Stimulated activated effector memory CD8-positive, alpha-beta T cell treated with anti-CD3 and anti-CD28 coated beads, Interleukin-12 subunit alpha, Interleukin-12 subunit beta, amount 100 ng/mL, for 72 hours (primary cell): ENCODE measurements at places on chromosomes 2 and 18.

DNA sequence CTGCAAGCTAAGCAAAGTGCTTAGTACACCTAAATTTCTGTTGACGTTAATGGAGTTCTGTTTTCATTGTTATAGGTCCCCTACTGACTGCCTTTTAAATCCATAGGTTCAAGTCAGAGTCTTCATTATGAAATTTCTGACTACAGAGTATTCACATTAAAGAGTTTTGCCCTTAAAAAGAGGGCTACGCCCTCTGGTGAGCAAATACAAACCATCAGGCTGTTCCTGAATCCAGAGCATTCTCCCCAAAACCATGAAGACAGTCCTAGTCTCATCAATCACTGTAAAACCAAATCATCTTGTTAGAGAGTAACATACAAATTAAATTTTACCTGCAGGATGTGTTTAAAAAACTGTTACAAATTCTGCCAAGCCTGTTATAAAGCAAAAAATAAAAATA, 1091.7 kb downstream of the TDRD15 start:
- no peak for DNase-seq

DNA sequence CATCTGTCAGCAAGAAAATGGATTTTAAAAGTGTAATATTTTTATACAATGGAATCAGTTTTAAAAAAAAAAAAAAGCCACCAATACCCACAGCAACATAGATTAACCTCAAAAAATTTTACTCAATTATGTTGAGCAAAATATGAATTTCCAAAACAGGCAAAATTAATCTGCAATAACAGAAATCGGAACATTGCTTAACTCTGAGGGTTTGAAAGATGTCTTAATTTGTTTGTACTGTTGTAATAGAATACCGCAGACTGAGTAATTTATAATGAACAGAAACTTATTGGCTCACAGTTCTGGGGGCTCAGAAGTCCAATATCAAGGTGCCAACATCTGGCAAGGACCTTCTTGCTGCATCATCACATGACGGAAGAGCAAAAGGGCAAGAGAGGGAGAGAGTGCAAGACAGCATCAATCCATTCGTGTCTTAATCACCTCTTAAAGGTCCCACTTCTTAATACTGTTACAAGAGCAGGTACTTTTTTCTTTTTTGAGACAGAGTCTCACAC, 31.8 kb upstream of the TNFAIP6 start:
- DNase-seq = no peak

DNA sequence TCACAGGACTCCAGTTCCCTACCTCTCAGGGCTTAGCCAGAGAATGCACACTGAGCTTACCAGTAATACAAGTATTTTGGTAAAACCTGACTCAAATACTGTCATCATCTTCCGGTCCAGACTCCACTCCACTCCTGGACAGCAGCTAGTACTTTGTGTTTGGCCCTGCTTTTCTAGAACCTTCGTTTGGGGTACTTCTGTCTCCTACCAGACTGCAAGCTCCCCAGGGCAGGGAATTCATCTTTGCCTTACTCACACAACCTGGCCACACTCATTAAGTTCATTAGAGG, 108.9 kb upstream of the CDC42EP3 start:
- DNase-seq = no peak

- DNase-seq = no peak
These were observed 129.5 kb downstream of the MTCL1 start for GRCh38 chr18:8834881-8835280.

DNA sequence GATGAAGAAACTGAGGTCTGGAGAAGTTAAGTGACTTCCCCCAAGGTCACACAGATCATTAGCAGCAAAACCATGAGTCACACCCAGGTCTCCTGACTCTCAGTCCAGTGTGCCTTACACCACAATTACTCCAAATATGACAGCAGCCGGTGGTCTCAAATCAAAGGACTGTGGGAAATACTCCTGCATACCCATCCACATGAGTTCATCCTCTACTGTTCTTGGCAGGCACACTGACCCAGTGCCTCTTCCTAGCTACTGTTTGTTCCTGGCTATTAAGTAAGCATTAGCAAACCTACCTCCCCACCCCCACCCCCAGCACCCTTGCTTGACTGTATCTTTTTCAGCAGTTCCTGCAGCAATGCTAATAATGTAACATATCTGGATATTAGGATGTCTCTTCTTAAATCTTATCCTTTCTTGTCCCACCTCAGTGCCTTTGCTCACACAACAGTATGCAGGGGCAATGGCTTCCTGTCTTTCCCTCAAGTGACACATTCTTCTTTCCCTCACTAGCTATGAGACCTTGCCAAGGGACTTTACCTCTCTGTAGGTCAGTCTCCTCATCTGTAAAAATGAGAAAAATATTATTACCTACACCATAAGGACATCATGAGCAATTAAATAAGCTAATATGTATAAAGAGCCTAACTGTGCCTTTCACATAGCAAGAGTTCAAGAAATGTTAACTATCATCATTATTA, 46.2 kb downstream of the FAM98A start:
- no peak for DNase-seq

DNA sequence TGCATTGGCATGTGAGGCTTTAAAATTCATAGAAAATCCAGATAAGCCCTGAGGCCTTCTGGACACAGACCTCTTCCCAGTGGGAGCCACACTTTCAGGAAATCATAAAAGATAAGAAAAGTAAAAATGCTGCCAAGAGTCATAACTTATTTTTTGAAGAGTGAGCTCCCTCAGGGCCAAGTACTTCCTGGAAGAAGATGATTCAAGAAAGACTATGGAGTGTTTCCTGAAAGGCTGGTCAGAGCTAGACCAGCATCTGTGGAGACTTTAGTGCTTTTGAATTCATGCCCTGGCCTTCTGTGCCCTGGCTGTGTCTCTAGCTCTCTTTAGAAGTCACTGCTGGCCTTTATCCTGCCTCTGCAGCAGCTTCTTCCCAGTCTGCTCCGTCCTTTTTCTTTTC, 6.4 kb upstream of the XDH start:
- no peak for DNase-seq

DNA sequence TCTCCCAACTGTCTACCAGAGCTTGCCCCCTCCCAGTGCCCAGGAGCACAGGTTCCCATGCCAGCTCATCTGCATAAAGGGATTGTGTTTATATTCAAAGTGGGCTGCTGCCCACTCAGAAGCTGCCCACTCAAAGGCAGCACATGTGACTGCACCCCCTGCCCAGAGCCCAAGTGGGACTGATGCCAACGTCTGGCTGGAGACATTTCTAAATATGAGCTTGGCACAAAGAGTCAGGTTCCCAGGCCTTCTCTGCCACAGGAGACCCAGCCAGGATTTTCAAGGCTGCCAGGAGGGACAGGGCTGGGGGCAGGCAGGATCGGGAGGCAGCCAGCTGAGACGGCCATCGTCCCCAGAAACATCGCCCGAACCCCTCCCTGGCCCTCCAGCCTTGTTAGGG, 67.1 kb downstream of the ZBTB7C start:
- DNase-seq = no peak

GRCh38 chr2:71476495-71476894, 23.1 kb downstream of the DYSF start:
- DNase-seq = no peak

- no peak for DNase-seq
These were observed 287.6 kb upstream of the ZNF521 start for GRCh38 chr18:25639596-25639995.

- DNase-seq = no peak
These were observed 91.2 kb downstream of the POLR1A start for GRCh38 chr2:86014493-86014892.

- no peak for DNase-seq
These were observed 7.7 kb downstream of the RNF149 start for GRCh38 chr2:101300836-101301235.

DNA sequence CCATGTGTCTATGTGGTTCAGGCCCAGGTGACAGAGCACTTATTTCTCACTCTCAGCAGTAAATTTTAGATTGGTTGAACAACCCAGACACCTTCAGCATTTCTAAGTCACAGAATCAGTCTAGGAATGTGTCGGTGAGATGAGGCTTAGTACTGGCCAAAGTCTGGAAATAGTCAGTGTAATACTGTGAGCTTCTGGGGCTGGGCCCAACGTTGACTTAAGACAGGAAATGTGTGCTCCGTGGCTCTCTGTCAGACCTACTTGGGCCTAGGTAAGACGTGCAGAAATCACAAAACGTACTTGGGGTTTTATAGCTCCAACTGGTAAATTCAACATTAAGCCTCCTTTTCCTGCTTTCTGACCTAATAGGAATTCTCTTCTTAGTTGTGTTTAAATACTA, 160.3 kb upstream of the COL3A1 start:
- no peak for DNase-seq

DNA sequence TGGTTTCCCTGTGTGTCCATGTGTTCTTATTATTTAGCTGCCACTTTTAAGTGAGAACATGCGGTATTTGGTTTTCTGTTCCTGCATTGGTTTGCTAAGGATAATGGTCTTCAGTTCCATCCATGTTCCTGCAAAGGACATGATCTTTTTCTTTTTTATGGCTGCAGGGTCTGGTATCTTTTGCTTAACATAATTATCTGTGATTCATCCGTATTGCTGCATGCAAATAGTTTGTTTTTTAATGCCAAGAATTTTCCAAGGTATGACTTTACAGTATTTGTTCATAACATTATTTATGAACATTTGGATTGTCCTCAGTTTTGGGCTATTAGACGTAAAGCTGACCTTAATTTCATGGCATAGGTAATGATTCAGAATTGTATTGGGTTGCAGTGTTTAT, 17.8 kb downstream of the GIGYF2 start:
- DNase-seq = no peak

DNA sequence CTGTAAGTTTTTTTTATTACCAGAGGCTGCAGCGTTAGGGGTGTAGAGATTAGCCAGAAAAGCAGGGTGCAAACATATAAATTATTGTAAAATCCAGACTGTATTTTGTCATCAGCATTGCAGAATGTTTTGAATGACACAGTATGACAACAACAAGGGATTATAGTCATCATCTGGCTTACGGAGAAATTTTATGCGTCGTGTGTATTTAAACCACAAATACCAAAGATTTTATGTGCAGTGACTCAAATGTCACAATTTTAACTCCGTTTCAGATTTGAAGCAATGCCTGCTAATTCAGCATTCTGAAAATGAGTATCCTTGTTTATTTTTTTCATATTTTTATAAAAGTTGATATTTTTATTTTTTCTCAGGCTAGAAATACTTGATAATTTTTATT, 19.4 kb upstream of the TMX3 start:
- DNase-seq = no peak

DNA sequence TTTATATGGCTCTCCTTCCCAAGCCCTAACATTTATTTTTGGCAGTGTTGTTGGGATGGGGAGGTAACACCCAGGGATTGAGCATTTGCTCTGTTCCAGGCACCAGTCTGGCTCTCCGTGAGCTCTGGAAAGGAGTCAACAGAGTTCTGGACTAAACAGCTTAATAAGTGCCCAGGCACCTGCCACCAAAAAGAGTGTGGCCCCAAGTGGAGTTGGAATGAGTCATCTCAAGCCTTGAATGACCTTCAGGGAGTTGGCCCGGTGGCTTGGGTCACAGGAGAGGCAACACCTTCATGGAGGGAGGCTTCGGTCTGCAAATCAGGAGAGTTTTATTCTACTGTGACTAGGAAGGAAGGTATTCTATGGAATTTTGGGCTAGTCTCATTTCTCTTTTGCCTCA, 203.2 kb downstream of the DLGAP1 start:
- no peak for DNase-seq

GRCh38 chr2:10534514-10535250, 86.6 kb upstream of the ODC1 start:
- DNase-seq = no peak

DNA sequence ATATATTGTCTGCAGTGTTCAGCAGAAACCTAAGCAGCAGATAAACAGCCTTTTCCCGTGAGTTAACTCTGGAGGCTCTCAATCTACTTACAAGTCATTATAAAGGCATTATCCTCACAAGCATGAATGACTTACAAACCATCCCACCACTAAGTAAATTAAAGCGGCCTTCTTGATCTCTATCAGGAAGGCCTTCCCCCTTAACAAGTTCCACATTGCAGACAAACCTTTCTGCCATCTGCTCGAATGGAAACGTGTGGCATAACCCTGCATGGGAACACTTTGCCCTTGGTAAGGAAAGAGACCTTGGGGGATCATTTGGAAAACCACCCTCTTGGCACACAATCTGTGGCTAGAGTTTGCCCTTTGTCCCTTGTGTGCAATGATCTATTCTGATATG, 199.5 kb downstream of the OSR1 start:
- DNase-seq = no peak

GRCh38 chr2:62197011-62197924, 1.4 kb downstream of the B3GNT2 start:
- no peak for DNase-seq

GRCh38 chr18:44467718-44468117, 213.0 kb upstream of the SETBP1 start:
- DNase-seq = no peak

GRCh38 chr2:227219312-227220105, 55.1 kb downstream of the COL4A3 start:
- DNase-seq = no peak

GRCh38 chr2:209114588-209115240, 309.1 kb upstream of the MAP2 start:
- no peak for DNase-seq

- no peak for DNase-seq
These were observed 171.0 kb downstream of the HRH4 start for GRCh38 chr18:24631243-24632025.

DNA sequence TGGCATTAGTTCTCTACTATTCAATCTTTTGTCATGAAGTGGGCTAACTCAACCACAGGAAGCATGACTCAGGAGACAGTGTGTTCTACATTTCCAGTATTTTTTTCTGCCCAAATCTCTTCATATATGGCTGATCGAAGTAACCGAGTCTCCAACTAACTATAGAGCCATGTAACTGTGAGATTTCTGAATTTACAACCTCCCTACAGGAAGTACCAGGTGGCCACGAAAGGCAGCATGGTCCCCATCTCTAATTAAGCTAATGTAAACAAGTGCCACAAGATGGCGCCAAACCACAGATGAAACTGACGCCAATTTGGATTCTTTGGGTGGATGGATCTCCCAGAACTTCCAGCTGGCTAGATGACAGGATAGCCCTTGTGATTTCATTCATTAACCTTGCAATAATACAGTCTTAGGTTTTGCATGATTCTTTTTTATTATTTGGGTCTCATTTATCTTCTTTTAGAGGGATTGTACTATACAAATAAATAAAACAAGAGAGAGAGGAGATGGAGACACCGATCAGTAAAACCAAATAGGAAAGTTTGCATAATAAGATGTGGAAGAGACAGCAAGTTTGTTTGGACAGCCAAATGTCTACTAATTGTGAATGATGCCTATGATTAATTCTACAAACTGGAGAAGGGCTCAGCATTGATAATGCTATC, 18.3 kb upstream of the ARHGAP15 start:
- DNase-seq = peak; percentile 77

- no peak for DNase-seq
These were observed 105.2 kb downstream of the NETO1 start for GRCh38 chr18:72762515-72763122.
